ENCODE measurements at places on chromosomes 7 and 10.
A peak's percentile ranks its signal among the peaks of the same experiment; 100 is the strongest.

DNA sequence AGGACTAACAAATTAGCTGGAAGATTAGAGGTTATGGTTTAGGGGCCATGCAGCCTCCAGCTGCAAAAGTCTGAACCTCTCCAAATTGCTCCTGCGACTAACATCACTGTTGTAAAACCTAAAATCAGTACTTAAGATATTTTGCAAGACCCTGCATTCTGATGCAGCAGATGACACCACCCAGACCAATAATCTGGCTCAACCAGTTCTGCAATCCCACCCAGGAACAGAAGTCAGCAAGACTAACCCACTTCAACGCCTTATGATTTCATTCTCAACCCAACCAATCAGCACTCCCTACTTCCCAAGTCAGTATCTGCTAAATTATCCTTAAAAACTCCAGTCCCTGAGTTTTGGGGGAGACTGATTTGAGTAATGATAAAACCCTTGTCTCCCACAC is 250.8 kb upstream of the MBL2 start:
- DNase-seq = no peak

DNA sequence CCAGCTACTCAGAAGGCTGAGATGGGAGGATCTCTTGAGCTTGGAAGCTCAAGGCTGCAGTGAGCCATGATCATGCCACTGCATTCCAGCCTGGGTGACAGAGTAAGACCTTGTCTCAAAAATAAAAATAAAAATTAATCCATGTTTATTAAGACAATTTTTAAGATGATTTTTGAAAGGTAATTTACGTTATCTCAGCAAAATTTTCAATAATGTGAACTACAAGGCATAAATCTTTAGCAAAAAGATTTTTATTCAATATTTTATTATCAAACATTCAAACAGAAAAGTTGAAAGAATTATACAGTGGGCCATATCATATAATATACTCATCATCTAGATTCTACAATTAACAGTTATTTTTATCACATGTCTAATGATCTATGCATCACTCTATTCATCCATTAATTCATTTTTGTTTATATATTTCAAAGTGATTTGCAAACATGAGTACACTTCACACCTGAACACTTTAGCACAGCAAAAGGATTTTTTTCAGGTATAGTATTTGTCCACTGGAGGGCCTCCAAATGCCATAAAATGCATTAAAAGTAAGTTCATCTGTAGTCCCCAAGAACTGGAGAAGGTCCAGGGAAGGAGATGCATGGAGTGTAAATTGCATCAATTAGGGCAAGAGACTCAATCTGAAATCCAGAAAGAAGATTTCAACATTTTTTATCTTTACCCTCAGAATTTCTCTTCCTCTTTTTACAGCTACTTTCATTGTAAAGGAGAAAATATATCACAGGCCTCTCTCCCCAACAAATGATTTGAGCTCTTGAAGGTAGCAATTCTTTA is 38.6 kb upstream of the RSBN1L start:
- DNase-seq = no peak

GRCh38 chr10:101762736-101763135 is 13.2 kb downstream of the FGF8 start:
- DNase-seq = no peak

DNA sequence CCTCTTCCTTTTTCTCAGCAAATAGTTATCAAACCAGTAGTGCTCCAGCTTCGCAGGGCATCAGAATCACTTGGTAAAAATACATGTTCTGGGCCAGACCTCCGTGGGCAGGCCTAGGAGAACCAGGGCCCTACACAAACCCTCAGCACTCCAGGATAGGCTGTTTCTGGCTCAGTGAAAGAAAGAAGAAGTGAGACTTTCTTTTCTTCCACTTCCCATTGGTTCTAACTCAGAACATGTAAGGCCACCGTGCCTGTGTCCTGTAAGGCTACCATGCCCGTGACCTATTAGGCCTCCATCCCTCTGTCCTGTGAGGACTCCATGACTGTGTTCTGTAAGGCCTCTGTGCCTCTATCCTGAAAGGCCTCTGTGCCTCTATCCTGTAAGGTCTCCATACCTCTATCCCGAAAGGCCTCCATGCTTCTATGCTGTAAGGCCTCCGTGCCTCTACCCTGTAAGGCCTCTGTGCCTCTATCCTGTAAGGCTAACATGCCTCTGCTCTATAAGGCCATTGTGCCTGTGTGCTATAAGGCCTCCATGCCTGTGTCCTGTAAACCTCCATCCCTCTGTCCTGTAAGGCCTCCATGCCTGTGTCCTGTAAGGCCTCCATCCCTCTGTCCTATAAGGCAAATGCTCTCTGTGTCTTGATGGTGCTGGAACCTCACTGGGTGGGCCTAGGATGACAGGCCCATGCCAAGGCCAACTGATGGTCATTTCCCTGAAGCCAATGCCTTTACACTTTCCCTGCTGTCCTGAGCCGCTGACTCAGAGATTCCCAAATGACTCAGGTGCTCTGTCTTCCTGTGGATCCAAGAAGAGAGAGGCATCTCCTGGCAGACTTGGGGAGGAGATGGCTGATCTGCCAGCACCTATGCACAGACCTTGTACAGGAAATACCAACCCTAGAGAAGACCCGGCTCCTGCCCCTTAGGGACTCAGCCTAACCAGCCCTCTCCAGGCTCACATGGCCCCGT is 96.6 kb upstream of the CACUL1 start:
- no peak for DNase-seq

DNA sequence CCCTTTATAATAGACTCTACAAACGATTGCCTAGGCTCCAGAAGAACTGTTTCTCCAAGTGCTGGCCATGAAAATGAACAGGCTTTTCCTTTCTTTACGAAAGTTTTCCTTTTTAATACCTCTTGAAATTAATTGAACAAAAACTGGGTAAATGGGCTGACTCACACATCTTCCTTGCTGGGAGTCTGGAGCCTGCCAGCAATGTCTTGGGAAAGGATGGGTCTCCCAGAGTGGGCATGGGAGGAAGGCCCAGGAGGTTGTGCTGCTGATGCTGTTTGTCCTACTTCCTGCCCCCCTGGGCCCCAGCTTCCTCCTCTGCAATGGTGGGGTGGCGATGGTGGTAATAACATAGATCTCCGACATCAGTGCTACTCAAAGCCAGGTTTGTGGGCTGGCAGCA is 174.1 kb downstream of the RPS24 start:
- no peak for DNase-seq

DNA sequence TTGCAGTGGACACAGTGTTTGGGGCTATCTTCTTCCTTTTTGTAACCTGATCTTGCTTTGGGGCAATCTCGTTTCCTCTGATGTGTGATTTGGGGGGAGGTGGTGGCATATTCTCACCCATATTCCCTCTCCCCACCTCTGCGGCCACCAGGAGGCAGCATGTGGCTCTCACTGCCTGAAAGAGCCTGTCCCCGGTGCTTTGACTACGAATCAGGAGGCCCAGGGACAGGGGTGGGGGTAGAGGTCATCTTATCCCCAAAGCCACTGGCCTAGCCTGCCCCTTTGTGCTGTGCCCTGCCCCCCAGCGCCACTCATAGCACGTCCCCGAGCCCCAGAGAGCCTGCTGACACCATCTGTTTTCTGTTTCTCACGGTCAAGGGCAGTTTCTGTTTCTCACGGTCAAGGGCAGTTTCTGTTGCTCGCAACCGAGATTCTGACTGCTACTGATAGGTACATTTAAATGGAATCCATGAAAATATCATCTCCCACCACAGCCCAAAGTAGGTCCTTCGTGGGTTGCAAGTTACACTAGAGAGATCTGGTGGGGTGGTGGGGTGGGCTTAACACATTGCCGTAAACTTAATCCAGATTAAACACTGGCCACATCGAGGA is 28.2 kb downstream of the PHYH start:
- peak; percentile 16 for DNase-seq

DNA sequence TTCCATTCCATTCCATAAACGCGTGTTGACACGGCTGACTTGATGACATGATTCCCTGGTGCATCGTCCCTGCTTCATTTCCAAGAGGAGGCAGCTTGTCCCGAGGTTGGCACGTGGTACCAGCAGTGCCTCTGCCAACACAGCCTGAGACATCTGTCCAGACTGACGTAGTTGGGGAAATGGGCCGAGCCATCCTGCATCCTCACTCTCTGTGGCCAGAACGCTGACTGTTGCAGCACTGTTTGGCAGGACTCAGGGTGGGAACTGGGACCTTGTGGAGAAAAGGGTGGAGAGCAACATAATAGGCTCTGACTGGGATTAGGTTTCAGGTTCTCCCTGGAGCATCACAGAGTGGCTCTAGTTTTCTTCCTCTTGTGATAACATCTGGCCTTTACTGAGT is 118.6 kb upstream of the BTBD16 start:
- no peak for DNase-seq
